ENCODE measurements at places on chromosomes 11 and 22. TPM values are rescaled to one million over a fixed set of nuclear protein-coding genes. Genes with fewer than 3 reads are reported as not detected.

DNA sequence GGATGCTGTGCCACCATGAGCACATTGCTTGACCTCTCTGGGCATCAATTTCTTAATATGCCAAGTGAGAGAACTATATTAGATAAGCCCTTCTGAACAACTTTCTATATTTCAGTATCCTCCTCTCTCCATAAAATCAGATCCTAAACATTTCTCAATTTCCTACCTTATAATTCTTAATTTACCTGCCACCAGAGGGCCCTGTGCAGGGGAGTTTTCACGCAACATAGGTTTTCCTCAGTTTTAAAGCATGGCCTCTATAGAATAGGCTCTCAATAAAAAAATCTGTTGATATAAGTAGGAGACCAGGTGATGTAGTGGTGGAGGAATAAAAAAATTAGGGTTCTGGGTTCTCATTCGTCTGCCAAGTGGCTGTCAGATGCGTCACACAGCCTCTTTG, 83.7 kb upstream of the DBX1 start:
- no peak for DNase-seq

- no peak for DNase-seq
These were observed 4.0 kb downstream of the LRP4 start for GRCh38 chr11:46914363-46914762.

GRCh38 chr11:117369534-117369933, 41.9 kb downstream of the CEP164 start:
- no peak for DNase-seq

DNA sequence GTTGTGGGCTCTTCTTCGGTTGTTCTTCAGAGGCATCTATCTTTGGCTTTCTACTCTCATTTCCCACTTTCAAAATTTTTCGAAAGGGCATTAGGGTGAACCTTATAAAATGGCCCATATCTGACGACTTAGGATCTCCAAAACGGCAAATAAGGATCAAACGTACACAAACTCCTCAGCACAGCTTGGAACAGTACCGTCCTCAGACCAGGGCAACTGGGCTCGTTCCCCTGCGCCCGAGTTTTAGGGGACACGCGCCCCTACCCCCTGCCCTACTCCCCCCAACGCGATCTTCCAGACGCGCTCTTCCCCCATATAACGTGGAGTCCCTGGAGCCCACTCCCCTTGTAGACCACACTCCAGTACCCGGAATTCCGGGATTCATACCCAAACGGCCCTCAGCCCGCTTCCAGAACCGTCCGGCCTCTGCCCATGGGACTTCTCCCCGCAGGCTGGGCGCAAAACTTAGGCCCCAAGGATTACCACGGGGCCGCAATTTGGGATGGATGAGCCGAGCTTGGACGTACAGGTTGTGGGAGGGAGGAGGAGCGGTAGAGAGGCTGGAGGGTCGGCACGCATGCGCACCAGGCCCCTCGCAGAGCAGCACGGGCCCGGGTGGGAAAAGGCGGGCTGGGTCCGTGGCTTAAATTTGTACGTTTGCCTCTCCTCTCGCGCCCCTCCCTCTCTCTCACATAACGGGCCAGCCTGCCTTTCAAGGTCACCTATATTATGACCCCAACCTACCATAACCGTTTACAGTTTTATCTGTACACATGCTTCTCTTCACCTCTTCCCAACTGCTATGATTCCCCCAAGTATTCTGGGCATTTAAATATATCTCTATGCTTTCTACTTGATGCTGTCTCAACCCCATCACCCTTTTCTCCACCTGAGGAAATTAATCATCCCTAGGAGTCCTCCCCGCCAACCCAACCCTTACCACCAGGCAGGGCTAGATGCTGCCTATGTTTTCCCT, 3.4 kb downstream of the CCDC89 start:
- no peak for DNase-seq

The NXPE4 gene
- total RNA-seq: not detected

The ILK gene
- 88.2 TPM for total RNA-seq

The OR2AG1 gene
- not detected for total RNA-seq

The OR10A6 gene
- not detected for total RNA-seq

The SEC14L2 gene
- total RNA-seq: 0.11 TPM

The NCAM1 gene
- total RNA-seq: not detected

The EP300 gene
- total RNA-seq: 101 TPM
